SJCRH30 (cell line): ENCODE measurements at places on chromosomes 2 and 18. TPM values are rescaled to one million over a fixed set of nuclear protein-coding genes. Genes with fewer than 3 reads are reported as not detected.

- no peaks in the 10 kb centered on the region for H3K27me3 ChIP-seq
- no peak overlapping the region for H3K4me3 ChIP-seq
- no peaks in the 10 kb centered on the region for H3K36me3 ChIP-seq
- DNase-seq = no peak
Measured at GRCh38 chr18:62781262-62781661, 65.9 kb downstream of the PHLPP1 start.

Gene HTR2B
- 0.15 and 0.32 TPM in 2 replicates for total RNA-seq

- no peaks in the 10 kb centered on the region for H3K27me3 ChIP-seq
- DNase-seq = no peak
- H3K27ac ChIP-seq = no peak overlapping the region
- H3K4me3 ChIP-seq = no peak overlapping the region
Measured at GRCh38 chr2:217396586-217396985, 536.7 kb upstream of the TNP1 start.

DNA sequence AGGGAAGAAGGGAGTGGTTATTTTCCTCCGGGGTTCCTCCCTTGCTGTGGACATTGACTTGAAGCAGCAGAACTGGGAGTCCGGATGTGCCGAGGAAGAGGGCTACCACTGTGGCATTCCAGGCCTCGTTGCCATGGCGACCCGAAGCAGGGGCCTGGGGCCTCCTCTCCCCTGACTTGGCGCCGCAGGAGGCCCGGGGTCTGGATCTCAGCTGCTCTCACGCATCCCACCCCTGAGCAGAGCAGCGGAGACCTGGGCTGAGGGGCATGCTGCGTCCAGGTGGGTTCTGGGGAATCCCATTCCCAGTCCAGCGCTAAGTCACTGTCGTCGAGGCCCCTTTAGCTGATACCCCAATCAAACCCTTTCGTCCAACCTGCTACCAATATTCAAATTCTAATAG lies 100.2 kb downstream of the BCL11A start:
- H3K4me1 ChIP-seq = peaks cover 2% of the 10 kb centered on the region
- peaks cover 3% of the 10 kb centered on the region; the same call in 1 of the 2 replicates for H3K36me3 ChIP-seq
- no peak overlapping the region for H3K4me3 ChIP-seq
- DNase-seq = no peak
- no peak overlapping the region for H3K27ac ChIP-seq

Gene EML6
- total RNA-seq = 1.0 and 2.2 TPM in 2 replicates

DNA sequence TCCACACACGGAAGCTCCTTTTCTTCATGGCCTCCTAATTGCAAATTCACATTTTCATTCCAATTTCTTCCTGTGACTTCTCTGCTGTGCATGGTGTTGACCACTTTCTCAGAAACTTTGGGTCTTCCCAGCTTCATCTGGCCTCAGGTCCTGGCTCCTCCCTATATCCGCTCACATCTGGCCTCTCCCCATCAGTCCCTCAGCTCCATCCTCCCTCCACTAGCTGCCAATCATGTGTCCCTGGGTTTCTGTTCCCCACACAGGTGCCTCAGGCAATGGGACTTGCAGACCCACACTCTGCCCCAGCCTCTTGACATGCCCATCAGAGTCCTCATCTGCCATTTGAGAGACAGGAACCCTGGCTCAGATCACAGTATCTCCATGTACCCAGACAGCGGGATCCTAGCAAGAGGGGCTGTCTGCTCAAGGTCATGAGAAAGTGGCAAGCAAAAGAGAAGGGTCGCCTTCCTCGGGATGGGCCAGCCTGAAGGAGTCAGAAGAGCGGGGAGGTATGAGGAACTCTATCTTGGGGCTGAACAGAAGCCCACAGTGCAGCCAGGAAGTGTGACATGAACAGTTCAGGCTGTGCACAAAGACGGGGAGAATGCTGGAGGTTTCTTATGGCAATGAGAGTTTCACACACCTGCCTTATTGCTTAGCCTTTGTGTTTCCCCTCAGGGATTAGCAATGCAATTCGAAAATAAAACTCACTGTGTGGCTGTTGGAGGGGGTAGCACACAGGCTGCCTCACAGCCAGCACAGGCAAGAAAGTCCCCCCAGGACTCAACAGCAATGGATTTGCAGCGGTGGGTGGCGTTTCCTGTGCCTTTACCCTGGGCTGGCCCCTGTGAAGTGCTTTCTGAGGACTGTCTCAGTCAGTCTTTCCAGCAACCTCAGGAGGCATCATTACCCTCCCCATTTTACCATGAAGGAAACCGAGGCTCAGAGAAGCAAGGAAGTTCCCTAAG lies 69.5 kb downstream of the COPS8 start:
- DNase-seq = no peak
- H3K36me3 ChIP-seq = no peaks in the 10 kb centered on the region
- no peaks in the 10 kb centered on the region; the same call in 1 of the 2 replicates for H3K4me1 ChIP-seq
- no peak overlapping the region for H3K4me3 ChIP-seq
- no peak overlapping the region for H3K27ac ChIP-seq
- 0 out of 2 replicates have a peak, but pooled peaks cover 4% of the 10 kb centered on the region for H3K27me3 ChIP-seq

DNA sequence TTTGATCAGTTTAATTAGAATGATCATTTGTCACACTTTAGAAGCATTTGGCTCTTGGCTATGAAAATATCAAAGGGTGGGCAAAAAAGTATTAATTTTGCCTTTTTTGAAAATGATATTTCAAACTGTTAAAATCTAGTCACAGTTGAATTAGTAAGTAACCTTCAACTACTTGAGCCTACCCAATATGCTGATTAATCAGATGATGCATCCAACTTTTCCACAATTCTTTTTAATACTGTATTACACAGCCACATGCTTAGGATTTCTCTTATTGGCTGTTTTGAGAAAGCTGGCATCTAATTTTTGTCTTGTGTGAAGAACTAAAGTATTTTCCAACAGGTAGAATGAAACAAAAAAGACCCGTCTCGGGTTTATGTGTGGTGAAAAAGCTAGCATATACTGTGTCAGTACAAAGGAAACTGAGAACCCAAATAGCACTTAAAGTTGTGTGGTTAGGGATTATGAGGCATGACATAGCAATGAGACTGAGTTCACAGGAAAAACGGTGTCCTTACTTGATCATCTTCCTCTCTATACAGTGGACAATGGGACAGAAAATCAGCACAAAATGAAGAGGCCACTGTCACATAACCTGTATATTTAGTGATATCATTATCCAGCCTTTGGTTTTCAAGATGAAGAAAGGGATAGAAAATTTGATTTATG lies 11.7 kb downstream of the OSBPL6 start:
- no peaks in the 10 kb centered on the region for H3K27me3 ChIP-seq
- no peaks in the 10 kb centered on the region for H3K36me3 ChIP-seq
- H3K4me1 ChIP-seq = peaks cover 8% of the 10 kb centered on the region
- H3K27ac ChIP-seq = peak overlapping the region; percentile 9; the same call in 1 of the 2 replicates
- no peak overlapping the region for H3K4me3 ChIP-seq
